ENCODE measurements at places on chromosomes 6 and 20.

GRCh38 chr20:11454966-11455799, 462.5 kb upstream of the BTBD3 start:
- DNase-seq = no peak

GRCh38 chr6:133424359-133424758, 183.2 kb downstream of the EYA4 start:
- no peak for DNase-seq

DNA sequence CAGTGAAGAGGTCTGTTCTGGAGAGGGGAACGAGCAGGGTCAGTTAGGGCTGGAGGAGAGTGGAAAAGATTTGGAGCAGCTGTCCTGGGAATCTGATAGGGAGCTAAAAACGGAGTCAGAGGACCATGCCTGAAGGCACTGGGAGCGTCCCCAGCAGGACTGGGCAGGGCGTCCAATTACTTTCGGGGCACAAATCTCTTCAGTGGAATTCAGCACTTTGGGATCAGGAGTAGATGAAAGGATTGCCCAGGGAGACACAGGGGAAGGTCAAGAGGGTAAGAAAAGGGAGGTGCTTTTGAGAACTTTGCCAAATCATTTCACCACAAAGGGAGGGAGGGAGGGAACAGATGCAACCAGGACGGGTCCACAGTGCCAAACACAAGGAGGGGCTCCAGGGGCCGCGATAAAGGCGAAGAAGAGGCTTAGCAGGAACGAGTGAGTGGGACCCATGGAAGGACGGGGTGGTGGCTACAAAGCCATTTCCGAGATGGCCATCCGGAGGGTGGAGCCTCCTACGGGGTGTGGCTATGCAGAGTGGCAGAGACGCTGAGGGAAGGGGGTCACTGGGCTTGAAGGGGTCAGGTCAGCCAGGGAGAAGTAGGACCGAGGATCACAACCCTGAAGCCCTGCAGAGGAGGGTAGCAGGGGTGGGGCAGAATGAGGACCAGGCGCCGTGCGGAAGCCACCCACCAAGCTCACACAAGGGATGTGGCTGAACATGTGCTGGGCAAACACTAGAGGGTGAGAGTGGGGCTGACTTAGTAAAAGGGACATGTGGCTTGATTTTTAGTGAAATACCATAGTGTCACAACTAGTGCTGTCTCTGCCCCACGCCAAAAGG, 180.0 kb upstream of the RREB1 start:
- no peak for DNase-seq

DNA sequence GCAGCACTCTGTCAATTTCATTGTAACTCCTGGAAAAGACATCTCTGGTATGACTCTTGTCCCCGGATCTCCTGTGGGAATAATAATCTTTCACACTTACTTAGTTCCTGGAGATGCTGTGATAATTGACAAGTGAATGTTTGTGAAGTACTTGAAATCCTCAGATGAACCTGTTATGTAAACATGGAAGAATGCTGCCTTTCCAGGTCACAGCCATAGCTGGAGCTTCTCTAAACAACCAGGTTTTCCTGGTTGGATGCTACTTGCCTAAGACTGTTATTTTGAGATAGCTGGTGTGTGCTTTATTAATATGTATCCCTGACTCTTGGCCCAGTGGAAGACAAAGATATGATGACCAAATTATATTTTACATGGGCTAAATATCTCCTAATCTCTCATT, 228.6 kb downstream of the KCNQ5 start:
- no peak for DNase-seq

DNA sequence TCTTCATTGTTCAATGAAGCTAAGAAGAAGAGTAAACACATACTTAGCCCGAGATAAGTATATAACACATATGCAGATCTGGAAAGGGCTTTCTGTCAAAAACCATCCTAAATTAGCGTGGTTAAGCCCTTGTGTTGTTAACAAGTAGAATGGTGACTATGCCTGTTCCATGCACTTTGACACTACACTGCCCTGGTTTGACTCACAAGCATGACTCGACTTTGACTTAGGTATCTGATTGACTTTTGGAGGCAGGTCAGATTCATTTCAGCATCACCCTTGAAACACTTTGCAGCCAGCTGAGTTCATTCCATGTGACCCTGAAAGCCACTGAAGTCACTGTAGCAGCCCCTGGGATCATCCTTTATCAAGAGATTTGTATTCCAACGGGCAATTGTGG, 239.8 kb downstream of the TBX18 start:
- no peak for DNase-seq

GRCh38 chr6:12813321-12813720, 96.8 kb downstream of the PHACTR1 start:
- no peak for DNase-seq

DNA sequence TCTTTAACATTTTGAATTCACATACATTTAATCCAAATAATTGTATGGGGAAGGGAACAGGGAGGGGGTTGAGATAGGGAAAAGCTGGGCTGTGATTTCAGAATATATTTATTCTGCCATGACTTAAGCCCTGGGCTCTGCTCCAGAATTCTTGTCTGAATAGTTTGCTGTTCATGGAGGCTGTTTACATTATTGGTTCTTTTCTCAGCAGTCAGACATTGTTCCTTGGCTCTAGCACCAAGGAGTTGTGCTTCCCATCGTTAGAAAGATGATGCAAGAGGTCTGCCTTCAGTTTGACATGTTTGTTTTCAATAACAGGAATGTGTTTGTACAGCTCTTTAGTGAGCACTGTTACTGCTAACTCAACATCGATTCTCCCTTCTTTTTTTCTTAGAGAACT, 198.8 kb upstream of the CDYL start:
- DNase-seq = no peak

GRCh38 chr6:30112402-30112994, 392 bp downstream of the TRIM31 start:
- DNase-seq = no peak

DNA sequence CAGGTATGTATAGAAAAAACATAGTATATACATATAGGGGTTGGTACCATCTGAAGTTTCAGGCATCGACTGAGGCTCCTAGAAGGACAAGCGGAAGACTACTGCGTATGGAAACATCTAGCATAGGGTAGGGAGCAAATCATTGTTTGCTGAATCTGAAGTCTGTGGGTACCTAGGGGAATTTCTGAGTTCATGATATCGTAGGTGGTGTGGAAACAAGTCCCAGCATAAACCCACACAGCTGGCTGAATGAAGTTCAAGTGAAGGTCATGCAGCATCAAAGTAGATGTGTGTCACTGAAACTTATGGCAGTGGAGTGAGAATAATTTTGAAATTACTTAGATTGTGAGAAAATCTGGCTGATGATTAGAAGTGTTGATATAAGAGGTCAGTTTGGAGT, 39.4 kb downstream of the MAP7 start:
- no peak for DNase-seq

DNA sequence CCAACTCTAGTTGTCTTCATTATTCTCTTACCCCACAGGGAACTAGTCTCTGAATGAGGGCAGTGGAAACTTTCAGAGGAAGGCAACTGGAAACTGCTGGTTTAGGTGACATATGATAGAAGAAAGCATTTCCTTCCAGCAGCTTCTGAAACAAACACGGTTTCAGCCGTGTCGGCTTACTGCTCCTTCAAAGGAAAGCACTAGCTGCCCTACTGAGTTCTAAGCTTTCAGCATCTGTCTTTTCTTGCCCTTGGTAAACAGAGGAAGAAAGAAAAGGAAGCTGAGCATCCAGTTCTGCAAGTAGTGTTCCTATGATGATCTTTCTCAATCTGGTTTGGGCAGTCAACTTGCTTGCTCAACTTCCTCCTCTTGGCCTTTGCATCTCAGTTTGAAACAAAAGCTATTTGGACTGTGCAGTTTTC, 117.5 kb upstream of the CEP85L start:
- DNase-seq = no peak

DNA sequence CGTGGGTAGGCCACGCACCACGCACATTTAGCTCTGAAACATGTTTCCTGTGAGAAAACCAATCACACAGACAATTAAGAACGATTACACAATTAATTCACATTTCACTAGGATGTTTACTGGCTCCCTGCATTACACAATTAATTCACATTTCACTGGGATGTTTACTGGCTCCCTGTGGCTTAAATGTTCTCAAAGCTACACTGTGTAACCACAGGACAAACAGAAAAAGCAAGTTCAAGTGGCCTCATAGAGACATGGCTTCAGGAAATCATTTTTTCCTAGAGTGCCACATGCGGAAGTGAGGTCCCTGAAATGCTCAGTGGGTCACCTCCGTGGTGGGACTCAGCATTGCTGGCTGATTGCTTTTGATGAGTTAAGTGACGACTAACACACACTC, 61.7 kb upstream of the XRN2 start:
- no peak for DNase-seq

GRCh38 chr6:137150072-137150471, 23.4 kb downstream of the IL22RA2 start:
- DNase-seq = no peak

GRCh38 chr6:137870744-137871247, 3.7 kb downstream of the TNFAIP3 start:
- DNase-seq = no peak

GRCh38 chr6:123118811-123119210, 122.8 kb downstream of the CLVS2 start:
- no peak for DNase-seq

DNA sequence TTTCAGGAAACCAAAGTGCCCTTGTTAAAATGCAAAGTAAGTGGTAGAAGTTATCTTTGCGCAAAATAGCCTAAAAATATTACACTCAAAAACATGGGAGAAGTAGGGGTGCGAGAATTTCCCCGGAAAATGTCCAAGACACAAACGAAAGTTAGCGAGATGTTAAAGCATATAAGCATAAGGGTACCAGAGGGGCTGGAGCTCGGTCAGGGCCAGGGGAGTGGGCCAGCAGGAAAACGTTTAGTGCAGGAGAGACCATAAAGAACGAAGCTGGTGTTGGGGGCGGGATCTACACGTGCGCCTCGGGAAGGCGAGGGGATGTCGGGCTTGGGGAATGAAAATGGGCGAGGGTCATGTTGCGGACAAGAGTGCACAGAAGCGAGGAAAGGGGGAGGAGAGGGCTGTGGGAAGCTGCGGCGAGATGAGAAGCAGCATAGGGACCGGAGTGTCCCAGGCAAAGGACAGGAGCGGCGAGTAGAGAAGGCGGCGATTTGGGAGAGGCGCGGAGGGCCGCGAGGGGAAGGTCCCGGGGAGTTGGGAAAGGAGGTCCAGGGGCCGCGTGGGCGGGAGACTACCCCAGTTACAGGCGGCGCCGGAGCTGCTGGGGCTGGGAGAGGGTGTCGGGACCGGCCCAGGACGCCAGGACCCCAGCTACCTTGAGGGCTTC, 600 bp downstream of the XPO5 start:
- no peak for DNase-seq

DNA sequence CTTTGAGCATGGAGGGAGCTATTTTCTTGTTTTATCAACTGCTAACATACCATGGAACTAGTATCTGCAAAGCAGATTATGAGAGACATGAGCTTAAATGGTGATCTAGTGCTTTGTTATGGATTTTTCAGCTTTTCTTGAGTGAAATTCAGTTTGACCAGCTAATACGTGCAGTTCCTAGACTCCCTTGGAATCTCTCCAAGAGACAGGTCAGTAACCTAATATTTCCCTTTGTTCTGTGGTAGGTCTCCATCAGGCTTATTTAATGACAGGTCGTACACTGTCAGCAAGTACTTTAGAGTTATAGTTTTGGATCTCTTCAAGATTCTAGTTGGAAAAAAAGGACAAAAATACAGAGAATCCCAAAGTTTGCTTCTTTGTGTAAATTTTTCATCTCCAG, 43.9 kb downstream of the HDAC2 start:
- no peak for DNase-seq

DNA sequence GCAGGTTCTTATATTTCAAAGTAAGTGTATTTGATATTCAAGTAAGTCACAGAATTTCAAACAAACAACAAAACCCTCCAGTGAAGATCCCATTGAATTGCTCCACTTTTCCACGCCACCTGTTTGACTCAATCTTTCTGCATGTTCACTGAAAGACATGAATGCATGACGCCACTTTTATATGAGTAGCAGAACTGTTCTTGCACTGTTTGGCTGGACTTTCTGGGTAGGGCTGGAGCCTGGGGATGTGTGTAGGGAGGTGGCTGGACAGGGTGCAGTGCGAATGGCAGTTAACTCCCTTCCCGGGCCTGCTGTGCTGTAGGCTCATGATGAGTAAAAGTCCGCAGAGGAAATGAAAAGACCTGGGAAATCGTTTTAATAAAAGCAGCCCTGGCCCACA, 39.7 kb downstream of the IL20RA start:
- no peak for DNase-seq

DNA sequence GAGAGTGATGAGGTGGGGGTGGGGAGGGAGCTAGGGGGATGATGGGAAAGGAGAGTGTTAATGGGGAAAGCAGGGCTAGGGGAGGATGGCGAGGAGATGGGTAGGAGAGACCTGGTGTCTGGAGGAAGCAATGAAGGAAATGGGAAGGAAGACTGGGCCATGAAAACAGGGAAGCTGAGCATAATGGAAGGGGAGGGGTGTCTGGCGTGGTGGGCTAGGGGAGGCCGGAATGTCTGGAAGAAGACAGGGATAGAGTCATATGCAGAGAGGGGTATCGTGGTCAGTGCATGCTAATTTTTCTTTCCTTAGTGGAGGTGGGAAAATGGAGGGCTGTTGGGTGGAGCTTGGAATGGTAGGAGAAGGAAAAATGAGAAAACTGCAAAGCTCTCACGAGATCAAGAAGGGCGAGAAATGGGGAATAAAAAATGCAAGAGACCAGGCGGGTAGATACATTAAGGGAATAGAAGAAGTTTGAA, 423 bp downstream of the KLHDC3 start:
- no peak for DNase-seq

DNA sequence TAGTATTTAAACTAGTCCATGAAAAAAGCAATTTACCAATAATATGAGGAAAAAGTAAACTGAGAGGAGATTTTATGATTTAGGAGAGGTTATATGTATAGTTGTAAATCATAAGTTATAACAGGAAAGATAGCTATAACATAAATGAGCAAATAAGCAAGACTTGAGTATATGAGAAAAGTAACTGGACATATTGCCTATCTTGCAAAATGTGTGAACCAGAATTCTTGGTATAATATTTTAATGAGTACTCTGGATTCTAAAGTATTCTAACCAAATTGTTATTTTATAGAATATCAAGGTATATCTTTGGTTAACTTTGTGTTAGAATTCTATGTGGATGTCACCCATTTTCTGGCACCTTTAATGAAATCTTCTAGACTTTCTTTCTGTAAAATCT, 124.6 kb downstream of the PHF3 start:
- no peak for DNase-seq

DNA sequence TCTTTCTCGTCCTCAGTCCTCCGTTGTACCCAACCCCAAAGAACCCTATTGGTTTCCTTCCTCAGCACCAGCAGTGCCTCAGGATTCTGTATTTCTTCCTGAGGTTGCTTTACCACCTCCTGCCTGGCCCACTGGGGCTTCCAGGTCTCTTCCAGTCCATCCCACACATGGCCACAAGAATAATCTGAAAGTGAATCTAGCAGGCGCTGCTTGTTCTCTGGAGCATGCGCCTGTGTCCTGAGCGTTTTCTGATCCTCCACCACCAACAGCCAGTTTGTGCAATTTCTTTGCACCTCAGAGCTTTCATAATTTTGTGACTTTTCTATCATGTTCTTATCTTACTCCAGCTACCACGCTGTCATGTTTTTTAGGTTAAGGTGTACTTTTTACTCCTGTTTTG, 11.6 kb upstream of the HSP90AB1 start:
- DNase-seq = no peak

GRCh38 chr20:59453759-59454560, 150.4 kb upstream of the PHACTR3 start:
- DNase-seq = no peak

- no peak for DNase-seq
Observed at GRCh38 chr6:100096341-100096740, 102.3 kb upstream of the MCHR2 start.

All from activated CD4-positive, CD25-positive, alpha-beta regulatory T cell treated with anti-CD3 and anti-CD28 coated beads, Interleukin-2, amount 50 U/mL, for 16 hours (primary cell).